ENCODE measurements at places on chromosomes 7 and 10.

DNA sequence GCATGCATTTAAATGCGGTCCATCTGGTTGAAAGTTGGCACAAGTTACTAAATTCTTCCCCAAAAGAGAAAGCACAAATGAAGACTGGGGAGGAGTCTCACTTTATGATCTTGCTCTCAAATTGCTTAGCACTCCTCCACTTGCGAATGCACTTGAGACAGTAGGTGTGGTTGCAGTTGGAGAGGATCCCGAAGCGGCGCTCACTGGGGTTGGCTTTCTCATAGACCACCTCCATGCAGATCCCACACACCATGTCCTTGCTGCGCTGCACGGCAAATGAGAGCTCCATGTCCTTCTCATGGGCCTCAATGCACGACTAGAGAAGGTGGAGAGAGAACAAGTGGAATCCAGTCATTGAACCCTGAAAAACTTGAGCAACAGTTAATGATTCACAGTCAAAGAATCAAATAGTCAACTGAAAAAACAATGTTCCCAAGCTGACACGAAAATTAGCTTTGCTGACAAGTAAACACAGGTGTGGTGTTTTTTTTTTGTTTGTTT, 22.7 kb downstream of the MKRN1 start:
- DNase-seq: no peak

DNA sequence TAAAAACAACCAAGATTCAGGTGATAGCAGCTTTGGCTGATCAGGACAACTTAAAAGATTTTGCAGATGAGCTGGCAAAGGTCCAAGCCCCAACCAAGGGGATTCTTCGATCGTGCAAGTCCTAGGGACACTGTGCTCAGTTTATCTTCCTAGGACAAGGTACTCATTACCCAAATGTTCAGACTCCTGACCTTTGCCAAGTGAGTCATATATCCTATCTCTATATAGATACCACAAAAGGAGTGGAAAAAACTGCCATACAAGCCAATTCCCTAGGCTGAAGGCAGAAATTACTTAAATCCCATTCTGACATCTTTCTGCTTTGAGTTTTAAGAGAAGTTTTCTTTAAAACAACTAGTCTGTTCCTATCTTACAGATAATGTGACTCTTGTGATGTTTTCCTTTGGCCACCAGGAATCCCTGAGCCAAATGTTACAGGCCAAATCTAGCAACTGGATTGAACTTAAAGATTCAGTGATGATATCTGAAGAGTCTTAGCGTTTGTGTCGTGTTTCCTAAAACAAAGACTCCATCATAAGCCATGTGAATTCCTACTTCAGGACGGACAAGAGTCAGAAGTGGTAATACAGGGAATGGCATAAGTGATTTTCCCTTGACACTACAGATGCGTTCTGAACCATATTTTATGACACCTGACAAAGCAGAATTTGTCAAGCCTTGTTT, 142.6 kb upstream of the ASAH2 start:
- no peak for DNase-seq

DNA sequence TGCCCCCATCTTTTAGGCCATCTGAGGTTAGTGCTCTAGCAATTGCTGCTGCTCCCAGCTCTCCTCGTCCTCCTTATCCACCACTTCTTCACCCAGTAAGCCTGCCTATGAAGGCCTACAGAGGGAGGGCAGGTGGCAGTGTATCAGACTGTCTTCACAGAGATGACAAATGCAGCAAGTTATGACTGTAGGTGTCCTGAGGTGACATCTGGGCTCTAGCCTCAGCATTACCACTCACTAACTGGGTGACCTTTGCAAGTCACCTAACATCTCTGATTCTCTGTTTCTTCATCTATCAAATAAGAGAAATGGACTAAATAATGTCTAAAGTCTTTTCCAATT, 151.6 kb downstream of the NOC3L start:
- no peak for DNase-seq

- DNase-seq: no peak
These were observed 2.3 kb downstream of the ATXN7L1 start for GRCh38 chr7:105874055-105874454.

GRCh38 chr10:117555863-117556262, 13.3 kb downstream of the EMX2 start:
- DNase-seq: no peak

DNA sequence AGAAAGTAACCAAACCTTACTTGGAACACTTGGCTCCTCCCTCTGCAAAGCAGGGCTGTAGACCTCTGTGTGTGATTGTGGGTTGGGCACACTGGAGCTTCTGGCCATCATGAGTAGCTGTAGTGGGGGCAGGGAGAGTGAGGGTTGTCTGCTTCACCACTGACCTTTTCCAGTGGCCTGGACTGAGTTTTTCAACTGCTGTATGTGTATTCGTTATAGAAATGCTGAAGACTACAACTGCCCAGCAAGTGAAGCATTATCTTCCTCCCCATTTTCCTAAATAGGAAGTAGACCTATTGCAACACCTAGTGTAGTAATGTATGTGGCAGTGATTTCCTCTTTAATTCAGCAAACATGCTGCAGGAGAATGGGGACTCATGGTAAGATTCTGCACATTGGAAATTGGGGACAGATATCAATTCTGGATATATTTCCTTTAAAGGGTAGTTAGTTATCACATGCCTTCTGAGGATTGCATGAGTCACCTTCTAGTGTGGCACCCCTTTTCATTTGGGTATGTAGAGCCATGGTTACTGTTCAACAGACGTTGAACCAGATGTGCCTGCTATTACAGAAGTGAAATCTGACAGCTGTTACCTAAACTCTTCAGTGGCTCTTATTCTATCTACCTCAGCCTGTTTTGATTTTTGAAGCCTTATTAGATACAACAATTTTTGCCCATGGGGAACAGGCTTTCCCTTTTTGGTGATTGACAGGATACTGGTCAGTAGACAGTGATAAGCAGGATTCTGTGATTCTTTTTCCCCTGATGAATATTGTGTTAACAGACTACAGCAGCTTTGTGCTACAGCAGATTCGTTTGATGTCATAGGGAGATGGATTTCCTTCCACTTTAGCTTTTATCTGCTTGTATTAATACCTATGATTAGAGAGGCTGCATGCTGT, 130.9 kb downstream of the SND1 start:
- DNase-seq: no peak

DNA sequence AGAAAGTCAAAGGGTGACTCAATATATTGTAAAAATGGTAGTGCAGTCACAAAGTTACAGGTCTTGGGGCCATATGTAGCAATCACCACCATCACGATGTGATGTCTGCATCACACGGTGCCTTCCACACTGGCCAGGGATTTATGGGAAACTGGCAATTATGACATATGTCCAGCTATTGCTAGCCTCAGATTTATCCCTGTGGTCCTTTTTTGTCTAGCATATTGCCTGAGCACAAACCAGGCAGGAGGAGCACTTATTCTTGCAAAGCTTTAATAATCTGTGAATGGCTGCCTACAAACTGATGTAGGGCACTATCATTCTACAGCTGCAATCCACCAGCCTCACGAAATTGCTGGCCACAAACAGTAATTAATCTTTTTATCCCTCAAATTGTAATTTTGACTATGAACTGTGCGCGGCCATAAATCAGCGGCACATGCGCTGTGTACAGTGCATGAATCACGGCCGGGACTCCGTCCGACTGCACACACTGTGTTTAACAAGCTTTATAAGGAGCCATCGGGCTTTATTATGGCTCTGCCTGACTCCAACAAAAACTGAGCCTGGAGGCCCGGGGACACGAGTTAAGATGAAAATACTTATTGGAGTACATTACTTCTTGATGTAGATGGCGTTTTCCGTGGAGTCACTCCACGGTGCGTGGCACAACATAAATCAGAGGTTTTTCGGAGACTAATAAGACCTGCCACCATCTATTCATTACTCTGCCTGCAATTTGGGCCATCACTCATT, 115.2 kb downstream of the EBF3 start:
- DNase-seq: no peak

DNA sequence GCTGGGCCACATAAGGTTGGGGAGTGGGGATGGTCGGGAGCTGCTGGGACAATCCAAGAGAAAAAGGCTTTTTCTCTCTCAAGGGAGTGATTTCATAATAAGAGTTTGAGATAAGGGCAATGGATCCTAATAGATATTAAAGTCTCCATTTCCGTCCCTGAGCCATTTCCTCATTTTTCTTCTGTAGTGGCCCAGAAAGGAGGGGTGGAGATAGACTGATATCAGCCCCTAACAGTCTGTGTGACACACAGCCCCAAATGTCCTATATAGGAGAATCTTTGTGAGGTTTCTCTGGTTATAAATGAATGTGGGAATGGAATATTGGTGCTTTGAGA, 35.2 kb downstream of the PRSS2 start:
- no peak for DNase-seq

DNA sequence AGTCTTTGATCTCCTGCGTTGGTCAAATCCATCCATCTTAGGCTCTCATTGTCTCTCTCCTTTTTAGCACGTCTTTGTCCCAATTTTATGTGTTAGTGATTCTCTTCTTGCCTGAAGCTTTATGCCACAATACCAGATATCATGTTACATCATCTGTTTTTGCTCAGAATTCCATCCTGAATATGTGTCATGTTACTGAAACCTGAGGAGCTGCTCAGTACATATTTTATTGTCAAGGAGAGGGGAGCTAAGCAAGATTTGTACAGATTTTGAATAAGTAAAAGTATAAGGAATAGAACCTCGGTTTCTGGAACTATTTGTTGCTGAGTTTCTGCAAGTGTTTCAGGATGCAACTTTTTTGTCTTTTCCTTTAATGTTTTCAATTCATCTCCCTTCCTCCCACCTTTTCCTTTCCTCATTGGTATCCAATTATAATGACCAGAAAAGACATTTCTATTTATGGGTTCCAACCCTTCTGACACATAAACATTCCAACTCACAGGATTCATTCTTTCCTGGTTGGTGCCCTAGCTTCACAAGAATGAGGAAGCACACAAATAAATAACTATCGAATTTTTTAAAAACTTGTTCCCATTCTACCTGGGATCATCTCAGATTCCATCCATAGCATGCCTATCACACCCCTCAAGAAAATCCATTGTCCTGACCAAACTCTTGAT, 291.8 kb downstream of the CRPPA start:
- DNase-seq: no peak

DNA sequence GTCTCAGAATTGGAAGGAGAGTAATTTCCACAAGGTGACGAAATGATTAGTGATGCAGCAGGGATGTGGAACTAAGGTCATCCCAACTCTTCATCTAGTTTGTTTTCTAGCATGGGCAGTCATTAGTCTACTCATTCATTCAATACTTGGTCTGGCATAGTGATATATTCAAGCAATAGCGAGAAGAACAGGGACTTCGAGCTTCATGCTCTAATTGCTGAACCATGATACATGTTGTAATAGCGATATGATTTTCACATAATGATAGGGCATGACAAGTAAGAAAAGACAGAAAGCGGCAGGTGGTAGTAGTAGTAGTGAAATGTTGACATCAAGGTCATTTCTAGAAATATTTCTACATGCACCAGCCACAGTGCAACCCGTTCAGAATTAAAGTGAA, 652.1 kb downstream of the PHTF2 start:
- DNase-seq: no peak

GRCh38 chr10:68826764-68827591, at the start of gene STOX1:
Gene STOX1 (plus strand): TSS chr10:68827531. CDS start chr10:68827624, 93 bp downstream.
- peak; percentile 36 for DNase-seq

GRCh38 chr10:71663311-71663710, 56.3 kb downstream of the C10orf105 start:
- DNase-seq: no peak

DNA sequence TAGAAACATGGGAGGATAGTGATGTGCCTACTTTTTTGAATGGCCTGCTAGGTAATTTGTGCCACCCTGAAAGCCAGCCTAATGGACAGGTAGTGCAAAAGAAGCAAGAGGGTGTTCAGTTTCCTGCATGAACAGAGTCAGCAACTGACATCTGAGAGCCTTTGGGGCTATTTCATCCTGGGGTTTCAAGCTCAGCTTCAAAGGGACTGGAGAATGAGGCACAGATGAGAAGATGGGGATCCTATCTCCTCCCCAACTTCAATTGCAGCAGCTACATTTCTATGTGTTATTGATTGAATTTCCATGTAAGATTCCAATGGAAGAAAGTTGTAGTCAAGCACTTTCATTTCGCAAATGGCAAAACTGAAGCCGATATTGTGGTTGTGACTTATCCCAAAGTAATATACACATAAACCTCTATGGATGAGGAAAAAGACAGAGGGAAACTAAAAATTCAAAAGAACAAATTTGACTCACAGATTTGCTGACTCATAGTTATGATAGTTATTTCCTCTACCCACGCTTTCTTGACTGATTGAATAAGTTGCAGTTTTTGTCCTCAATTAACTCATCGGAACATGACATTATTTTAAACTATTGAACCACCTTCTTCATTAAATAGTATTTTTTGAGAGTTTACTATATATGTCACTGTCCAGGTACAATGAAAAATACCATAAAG, 42.6 kb upstream of the NRP1 start:
- DNase-seq: no peak

- DNase-seq: no peak
These were observed 241.7 kb downstream of the CALN1 start for GRCh38 chr7:72170475-72170874.

GRCh38 chr7:87926581-87927461, 7.2 kb upstream of the ADAM22 start:
- no peak for DNase-seq

- no peak for DNase-seq
These were observed 90.7 kb downstream of the GNAI1 start for GRCh38 chr7:80225361-80225760.

- no peak for DNase-seq
These were observed 35.7 kb downstream of the SEMA3E start for GRCh38 chr7:83613232-83613631.

GRCh38 chr10:84076540-84077195, 62.6 kb upstream of the GHITM start:
- no peak for DNase-seq

GRCh38 chr10:24086296-24087086, 122.4 kb upstream of the KIAA1217 start:
- DNase-seq: no peak
